ENCODE measurements at places on chromosomes 2 and 18.

GRCh38 chr2:241049739-241050623 lies 51.6 kb downstream of the SNED1 start:
- no peak for DNase-seq

DNA sequence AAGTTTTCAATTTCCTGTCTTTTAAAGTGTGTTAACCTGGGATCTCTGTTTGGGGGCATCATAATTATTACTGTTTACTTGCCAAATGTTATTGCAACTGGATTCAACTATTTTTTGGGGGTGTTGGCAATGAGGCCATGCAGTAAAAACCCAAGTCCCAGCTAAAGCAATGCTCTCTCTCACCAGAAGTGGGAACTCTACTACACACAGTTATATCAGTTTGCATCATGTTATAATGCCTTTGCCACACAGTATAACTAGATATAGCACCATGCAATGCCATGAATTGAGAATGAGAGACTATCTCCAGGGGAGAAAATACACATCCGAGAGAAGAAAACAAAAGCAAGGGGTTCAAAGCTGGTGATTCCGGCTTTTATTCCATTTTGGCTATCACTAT lies 79.0 kb downstream of the GCA start:
- no peak for DNase-seq

DNA sequence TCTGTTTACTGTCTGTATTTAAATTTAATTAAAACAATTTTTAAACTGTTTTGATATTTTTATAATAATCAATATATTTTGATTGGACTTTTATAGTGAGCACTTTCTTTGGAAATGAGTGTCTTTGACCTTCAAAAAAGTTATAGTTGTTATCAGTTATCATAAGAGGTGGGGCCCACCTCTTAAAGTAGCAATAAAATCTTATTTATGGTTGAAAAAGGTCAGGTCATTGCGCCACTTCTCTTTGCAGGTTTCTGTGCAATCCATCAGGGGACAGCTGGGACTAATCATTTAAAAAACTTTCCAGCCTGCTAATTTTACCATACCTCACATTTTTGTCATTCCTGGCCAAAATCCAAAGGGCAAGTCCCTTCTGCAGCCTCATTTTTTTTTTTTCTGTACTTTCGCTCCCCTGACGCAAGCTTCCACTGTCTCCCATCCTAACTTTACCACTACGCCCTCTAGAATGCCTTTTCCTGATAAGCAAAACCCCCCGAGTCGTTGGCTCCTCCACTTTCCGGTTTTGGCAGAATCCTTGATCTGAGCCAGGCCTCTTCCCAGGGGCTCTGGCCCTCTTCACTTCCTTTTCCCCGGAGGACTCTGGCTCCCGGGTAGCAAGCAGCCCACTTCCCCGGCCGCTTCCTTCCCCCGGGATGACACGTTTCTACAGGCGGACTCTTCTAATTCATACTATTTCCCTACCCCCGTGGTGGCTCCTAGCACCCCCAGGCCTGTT lies 1.1 kb upstream of the SEH1L start:
- peak; percentile 78 for DNase-seq

DNA sequence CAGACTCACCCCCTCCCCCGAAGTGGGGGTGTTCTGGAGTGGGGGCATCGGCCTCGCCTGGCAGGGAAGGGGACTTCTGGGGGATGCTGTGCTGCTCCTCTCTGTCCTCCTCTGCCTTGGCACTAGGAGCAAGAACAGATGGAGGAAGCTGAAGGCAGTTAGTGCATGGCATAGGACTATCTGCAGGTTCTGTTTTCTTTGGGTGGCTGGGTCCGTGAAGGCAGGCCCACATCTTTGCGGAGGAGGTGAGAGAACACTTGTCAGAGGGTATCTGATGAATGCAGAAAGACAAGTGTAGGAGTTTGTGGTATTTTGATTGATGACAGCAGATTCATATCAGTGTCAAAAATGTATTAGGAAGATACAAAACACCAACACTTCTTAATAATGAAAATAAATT lies 411.4 kb downstream of the TSN start:
- DNase-seq = no peak

GRCh38 chr18:69127873-69128500 lies 272.7 kb upstream of the DOK6 start:
- no peak for DNase-seq

DNA sequence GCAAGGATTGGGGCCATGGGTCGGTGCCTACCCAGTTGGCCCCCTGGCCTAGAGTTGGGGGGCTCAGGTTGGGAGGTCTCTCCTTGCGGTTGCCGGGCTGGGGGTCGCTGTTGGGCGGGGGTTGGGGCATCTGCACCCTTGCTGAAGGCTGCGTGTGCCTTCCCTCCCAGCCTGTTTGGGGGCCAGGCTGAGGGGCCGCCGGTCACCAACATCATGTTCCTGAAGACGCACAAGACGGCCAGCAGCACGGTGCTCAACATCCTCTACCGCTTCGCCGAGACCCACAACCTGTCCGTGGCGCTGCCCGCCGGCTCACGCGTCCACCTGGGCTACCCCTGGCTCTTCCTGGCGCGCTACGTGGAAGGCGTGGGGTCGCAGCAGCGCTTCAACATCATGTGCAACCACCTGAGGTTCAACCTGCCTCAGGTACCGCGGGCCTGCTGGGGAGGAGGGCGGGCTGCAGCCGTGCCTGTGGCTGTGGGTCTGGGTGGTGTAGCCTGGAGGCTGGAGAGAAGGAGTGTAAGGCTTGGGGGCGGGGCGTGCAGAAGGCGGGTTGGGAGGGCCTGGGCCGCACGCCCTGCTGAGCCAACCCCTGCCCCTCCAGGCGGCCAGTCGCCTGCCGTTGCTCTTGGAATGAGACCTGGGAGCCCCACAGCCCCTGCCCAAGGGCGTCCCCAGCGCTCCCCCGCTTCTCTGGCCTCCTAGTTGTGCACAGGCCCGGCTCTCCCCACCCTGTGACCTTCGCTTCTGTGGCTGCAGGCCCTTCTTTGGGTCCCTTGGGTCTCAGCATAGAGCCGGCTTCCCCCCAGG lies 7.2 kb upstream of the NEU4 start:
- DNase-seq = no peak

DNA sequence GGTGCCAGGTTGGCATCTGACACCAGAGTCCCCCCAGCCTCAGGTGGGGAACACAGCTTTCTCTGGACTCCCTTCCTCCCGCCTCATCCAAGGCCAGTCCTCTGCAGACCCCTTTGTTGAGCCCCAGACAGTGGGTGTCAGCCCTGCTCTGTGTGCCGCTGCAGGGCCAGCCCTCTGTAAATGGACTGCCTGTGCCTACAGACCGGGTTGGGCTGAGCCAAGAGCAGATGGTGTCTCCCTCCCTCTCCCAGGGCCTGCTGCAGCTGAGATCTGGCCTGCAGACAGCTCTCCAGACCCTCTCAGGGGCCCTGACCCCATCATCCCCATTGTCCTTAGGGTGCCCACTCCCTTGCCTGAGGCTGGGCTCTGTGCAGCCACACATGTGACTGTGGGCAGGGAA lies 160.8 kb downstream of the KLHL29 start:
- no peak for DNase-seq

- no peak for DNase-seq
These were observed 1.1 kb upstream of the IMP4 start for GRCh38 chr2:130341562-130342019.

GRCh38 chr18:43192408-43192807 lies 76.9 kb upstream of the RIT2 start:
- DNase-seq = no peak

All from AG04450 (cell line).